ENCODE measurements at places on chromosomes 3 and 15. TPM values are rescaled to one million over a fixed set of nuclear protein-coding genes. Genes with fewer than 3 reads are reported as not detected.

- no peak for DNase-seq
Measured at GRCh38 chr3:17865631-17866030, 123.2 kb upstream of the TBC1D5 start.

DNA sequence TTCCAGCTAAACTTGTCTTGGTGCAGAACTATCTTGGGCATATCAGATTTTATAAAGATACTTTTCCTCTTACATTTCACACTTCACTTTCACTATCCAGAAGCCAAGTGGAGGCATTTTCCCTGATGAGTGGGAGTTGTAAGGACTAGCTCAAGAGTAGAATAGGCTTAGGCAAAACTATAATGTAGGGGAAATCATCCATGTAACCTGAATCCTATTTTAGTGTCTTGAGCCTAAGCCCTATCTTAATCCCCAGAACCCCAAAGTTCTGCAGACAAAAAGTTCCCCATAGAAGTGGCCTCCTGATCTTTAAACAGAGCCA, 42.2 kb upstream of the CD47 start:
- DNase-seq, result no peak

DNA sequence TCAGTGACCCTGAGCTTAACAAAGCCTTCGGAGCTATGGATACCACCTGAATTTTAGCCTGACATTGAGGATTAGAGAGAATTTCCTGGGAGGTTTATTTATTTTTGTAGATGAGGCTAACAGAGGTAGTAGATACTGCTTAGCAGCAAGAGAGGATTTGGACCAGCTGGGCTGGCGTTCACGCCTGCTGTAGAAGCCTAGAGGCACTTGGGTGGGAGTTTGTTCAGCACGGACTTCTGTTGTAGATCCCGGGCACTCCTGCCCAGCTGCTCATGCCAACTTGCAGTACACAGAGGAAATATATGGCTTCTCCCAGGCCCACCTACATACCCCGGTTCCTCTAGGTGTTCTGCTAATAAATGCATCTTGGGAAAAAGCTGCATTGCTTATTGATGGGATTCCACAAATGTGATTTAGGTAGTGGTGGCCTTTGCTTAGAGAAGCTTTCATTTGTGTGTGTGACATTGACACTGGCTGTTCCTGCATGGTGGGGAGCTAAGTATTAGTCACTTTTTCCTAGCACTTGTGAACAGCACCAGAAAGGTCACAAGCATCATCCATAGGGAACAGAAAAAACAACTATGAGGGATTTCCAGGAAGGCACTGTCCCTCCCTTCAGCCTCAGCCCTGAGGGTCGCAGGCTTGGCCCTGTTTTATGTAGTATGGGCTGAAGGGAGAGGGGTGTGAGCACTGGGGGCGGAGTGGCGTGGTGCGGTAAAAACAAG, 324.8 kb upstream of the LRRFIP2 start:
- no peak for DNase-seq

- DNase-seq, result no peak
Measured at GRCh38 chr15:98621021-98621420, 27.3 kb upstream of the IGF1R start.

DNA sequence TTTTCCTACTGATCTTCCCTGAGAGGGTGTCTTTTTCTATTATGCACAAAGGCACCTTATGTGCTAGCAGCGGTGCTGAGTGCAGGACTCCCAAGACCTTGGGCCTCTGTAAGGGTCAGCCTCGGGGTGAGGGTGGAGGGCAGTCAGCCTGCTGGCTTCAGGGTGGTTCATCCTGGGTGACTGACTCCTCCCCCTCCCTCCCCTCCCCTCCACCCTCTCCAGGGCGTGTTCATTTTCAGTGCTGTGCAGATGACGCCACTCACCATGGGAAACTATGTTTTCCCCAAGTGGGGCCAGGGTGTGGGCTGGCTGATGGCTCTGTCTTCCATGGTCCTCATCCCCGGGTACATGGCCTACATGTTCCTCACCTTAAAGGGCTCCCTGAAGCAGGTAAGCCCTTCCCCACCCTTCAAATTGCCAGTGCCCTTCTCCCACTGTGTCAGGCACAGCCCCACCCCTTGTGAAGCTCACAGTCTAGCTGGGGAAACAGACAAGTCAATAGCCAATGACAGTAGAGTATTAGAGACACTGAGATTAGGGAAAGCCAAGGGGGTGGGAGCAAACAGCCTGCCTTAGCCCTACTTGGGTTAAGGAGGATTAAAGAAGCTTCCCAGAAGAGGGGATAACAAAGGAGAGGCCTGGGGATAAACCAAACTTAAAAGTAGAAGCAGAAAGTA, 41.9 kb downstream of the SLC6A1 start:
- DNase-seq, result no peak

- peak; percentile 31 for DNase-seq
Measured at GRCh38 chr3:123559040-123559861, 25.6 kb downstream of the HACD2 start.

SERPINI2 gene
- polyA plus RNA-seq, result 1.6 TPM

EPHA3 gene
- polyA plus RNA-seq, result 5.9 TPM

Data from right renal pelvis (tissue), 4 donors.